ENCODE measurements at places on chromosomes 11 and 22. TPM values are rescaled to one million over a fixed set of nuclear protein-coding genes. Genes with fewer than 3 reads are reported as not detected.

Gene AMPD3
- 12.4 TPM for total RNA-seq

Gene ART1
- total RNA-seq: not detected

Gene CHRM4
- not detected for total RNA-seq

Gene KCNQ1
- total RNA-seq: 5.0 TPM

Gene CRYBB3
- not detected for total RNA-seq

Gene EFEMP2
- 79.0 TPM for total RNA-seq

Gene CHID1
- total RNA-seq: 56.6 TPM

Gene CCDC188
- 1.8 TPM for total RNA-seq

Gene PTGDR2
- total RNA-seq: 1.1 TPM

Gene SYT9
- total RNA-seq: 0.46 TPM

Gene KCTD14
- 8.3 TPM for total RNA-seq

Gene PNPLA3
- total RNA-seq: 4.3 TPM

Gene XRRA1
- 18.6 TPM for total RNA-seq

Gene TP53I11
- total RNA-seq: 64.4 TPM

Gene LTO1
- 27.3 TPM for total RNA-seq

Gene GRAMD1B
- total RNA-seq: 5.7 TPM

All from omental fat pad (tissue), 4 donors.